ENCODE measurements at places on chromosomes 16 and 17.

GRCh38 chr17:73689596-73690275 is 45.5 kb upstream of the SDK2 start:
- DNase-seq = no peak

- DNase-seq = no peak
Measured at GRCh38 chr17:61393550-61393903, 6.1 kb upstream of the TBX2 start.

- no peak for DNase-seq
Measured at GRCh38 chr16:87581857-87582215, 20.5 kb upstream of the JPH3 start.

DNA sequence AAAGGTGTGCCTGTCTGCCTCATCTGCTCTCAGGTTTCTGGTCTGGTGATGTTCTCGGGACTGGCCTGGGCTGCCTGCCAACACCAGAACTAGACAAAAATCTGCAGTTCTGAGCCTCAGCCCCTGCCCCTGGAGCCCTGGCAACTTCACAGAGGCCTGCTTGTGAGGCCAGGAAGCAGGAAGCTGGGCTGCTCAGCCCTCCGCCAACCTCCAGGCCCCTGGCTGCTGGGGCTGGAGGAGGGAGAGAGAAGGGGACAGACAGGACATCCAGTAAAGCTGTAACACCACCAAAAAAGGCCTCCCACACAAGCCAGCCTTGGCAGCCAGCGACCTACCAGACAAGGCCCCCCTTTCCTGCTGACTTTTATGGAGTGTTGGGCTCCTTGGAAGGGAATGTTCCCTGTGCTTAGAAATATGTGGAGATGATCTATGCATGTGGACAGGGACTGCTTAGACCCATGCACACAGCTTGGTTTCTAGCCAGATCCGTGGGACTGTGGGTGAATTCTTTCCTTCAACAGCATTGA is 157.6 kb downstream of the XYLT1 start:
- DNase-seq = peak; percentile 62

DNA sequence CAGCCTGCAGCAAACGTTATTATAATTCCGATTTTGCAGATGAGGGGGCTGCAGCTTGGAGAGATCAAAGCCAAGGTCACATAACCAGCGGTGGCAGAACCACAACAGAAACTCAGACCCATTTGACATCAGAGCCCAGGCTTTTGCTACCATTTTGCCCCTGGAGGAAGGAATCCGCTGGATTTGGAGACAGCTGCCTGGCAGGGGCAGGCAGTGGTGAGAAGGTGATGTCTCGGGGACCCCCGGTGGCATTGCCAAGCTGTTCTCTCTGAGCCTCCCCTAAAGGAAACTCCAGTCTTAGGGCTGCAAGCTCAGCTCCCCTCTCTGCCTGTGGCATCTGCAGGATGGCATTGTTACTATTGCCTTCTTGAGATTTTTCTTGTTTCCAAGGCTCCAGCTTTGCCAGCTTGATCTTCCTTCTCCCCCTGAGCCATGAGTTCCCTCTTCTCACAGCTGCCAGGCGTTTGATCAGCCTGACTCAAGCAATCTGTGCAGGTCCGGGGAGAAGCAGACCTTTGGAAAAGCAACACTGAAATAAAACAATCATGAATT is 40.8 kb downstream of the AIPL1 start:
- no peak for DNase-seq

DNA sequence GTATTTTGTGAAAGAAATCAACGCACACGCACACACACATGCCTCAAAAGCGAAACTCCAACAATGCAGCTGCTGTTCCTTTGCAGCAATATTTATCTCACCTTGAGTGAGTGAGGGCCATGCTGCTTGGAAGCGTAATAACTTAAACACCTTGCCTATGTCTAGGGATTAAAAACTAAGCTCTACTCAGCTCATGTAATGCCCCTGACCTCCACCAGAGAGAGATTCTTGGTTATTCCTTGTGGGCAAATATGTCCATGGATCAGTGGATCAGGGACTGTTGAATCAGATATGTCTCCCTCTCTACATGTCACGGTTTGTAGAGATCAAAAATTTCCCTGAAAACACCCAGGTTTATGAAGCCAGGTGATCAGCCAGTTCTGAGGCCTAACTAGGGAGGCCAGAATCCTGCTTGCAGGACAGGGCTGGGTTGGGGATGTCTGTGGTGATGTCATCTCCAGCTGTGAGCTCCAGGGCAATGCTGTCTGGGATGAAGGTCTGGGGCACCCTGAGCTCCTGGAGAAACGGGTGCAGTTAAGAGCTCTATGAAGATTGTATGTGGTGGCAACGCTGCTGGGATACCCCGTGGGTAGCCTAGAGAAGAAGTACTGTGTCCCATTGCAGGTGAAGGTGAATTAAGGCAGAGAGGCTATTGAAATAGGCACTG is 149.4 kb downstream of the KCNJ12 start:
- no peak for DNase-seq

Data from occipital lobe (tissue), 3 donors.